Mesothelial cell of epicardium (in vitro differentiated cells): ENCODE measurements at places on chromosomes 11 and 22.

DNA sequence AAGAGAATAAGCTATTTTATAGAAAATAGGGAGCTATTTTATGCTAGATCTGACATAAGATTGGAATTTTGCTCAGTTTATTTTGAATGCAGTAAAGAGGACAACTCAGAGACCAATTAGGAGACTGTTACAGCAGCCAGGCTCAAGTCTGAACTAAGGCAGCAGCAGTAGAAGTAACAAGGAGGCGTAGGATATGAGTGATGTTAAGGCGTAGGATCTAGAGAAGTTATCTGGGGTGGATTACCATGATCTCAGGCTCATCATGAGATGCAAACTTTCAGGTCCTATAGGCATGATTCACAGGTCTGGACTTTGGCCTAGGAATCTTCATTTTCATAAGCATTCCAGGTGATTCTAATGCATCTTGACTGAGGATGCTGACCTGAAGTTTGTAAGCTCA is 108.9 kb upstream of the BLID start:
- H3K27me3 ChIP-seq: no peaks in the 10 kb centered on the region
- no peak for DNase-seq
- no peak overlapping the region for H3K4me3 ChIP-seq
- H3K27ac ChIP-seq: no peak overlapping the region

GRCh38 chr11:118010738-118011461 is 24.7 kb downstream of the IL10RA start:
- H3K27ac ChIP-seq: no peak overlapping the region
- H3K36me3 ChIP-seq: no peaks in the 10 kb centered on the region
- DNase-seq: no peak

DNA sequence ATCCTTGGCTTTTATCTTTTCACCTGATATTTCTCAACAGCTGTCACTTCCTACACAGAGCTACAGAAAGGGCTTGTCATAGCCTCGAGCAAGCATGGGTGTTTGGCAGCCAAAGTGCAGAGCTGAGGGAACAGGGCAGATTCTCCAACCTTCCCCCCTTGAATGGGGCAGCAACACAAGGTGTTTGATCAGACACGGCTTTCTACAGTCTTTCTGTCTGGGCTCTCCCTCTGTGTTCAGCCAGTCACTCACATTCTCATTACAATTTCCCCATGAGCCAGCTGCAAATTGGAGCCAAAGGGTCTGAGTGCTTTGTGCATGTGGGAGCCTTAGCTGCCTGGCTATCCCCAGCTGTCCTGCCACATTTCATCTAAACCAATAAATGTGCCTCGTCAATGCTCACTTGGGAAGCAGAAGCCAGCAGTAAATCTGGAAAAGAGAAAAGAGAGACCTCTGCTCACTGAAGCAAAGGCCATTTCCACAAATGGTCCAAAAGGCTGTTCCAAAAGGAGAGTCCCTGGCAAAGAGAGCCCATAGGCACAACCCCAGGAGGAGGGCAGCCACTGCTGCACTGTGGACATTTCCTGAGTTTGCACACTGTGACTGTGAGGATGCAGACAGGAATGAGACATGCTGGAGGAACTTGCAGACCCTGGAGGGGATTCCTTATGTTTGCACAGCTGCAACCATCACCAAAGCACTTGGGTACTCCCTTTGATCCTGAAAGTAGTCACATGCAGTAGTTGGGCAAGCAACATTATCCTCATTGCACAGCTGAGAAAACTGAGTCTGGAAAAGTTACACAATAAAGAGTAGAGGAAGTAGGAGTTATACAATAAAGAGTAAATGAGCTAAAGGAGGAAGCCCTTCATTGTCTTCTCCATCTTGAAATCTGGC is 186.8 kb downstream of the FAM181B start:
- no peaks in the 10 kb centered on the region for H3K27me3 ChIP-seq
- H3K4me1 ChIP-seq: peaks cover 17% of the 10 kb centered on the region
- H3K36me3 ChIP-seq: no peaks in the 10 kb centered on the region

GRCh38 chr11:119720311-119720913 is 8.6 kb downstream of the NECTIN1 start:
- DNase-seq: no peak
- peaks cover 12% of the 10 kb centered on the region for H3K4me1 ChIP-seq
- no peaks in the 10 kb centered on the region for H3K27me3 ChIP-seq
- peaks cover 6% of the 10 kb centered on the region for H3K36me3 ChIP-seq
- no peak overlapping the region for H3K27ac ChIP-seq

- peak overlapping the region; percentile 100 for H3K27ac ChIP-seq
- H3K4me1 ChIP-seq: peaks cover 33% of the 10 kb centered on the region
- DNase-seq: no peak
- H3K36me3 ChIP-seq: peaks cover 1% of the 10 kb centered on the region
- H3K4me3 ChIP-seq: peak overlapping the region; percentile 99
Measured at GRCh38 chr22:46761539-46762237, 762 bp upstream of the TBC1D22A start.

DNA sequence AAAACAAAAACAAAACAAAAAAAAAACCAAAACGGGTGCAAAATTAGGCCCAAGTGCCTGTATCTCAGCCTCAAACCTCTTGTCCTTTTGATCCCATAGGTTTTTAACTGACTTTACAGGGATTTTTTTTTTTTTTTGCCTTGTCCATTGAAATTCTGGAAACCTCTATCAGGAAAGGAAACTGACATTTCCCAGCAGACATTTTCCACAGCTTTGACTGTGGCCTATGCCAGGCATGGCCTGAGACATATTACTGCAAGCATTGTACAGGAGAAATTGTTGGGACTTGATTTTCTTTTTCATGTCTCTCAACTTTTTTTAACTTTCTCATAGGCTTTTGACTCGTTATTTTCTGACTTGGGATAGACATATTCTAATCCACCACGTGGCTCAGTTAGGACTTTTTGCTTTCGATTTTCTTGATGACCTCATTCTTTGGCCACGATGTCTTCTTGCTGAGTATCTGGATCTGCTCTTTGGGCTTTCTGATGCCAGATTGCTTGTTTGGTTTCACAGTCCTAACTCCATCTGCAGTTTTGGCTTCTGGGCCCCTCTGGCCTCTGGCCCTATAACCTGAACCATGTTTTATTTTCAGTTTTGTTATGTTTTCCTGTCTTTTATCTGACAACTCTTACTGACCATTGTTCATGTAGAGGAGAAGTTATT is 336.1 kb upstream of the C11orf87 start:
- H3K27me3 ChIP-seq: no peaks in the 10 kb centered on the region
- no peak overlapping the region for H3K27ac ChIP-seq
- no peak for DNase-seq
- no peaks in the 10 kb centered on the region for H3K36me3 ChIP-seq
- no peaks in the 10 kb centered on the region for H3K4me1 ChIP-seq

- H3K27me3 ChIP-seq: peaks cover 6% of the 10 kb centered on the region
- no peak overlapping the region for H3K4me3 ChIP-seq
- H3K4me1 ChIP-seq: peaks cover 10% of the 10 kb centered on the region
- H3K36me3 ChIP-seq: no peaks in the 10 kb centered on the region
Measured at GRCh38 chr11:60498399-60498798, 5.8 kb downstream of the MS4A12 start.

GRCh38 chr22:17570851-17571631 is 7.7 kb downstream of the SLC25A18 start:
- H3K36me3 ChIP-seq: no peaks in the 10 kb centered on the region
- peak overlapping the region; percentile 65 for H3K27ac ChIP-seq
- H3K27me3 ChIP-seq: no peaks in the 10 kb centered on the region
- peaks cover 24% of the 10 kb centered on the region for H3K4me1 ChIP-seq
- peak overlapping the region; percentile 35 for H3K4me3 ChIP-seq

- no peak for DNase-seq
- H3K4me3 ChIP-seq: no peak overlapping the region
- peaks cover 9% of the 10 kb centered on the region for H3K36me3 ChIP-seq
- H3K27ac ChIP-seq: no peak overlapping the region
- H3K4me1 ChIP-seq: no peaks in the 10 kb centered on the region
Measured at GRCh38 chr11:76336597-76336996, 44.3 kb downstream of the THAP12 start.
